ENCODE measurements at places on chromosomes 2 and 18.

GRCh38 chr2:171966235-171966634 lies 33.5 kb upstream of the METAP1D start:
- no peak for DNase-seq

GRCh38 chr18:8029061-8029460 lies 461.9 kb downstream of the PTPRM start:
- no peak for DNase-seq

GRCh38 chr18:59300676-59301285 lies 17.7 kb downstream of the CPLX4 start:
- no peak for DNase-seq

- no peak for DNase-seq
These were observed 119.9 kb upstream of the NDUFV2 start for GRCh38 chr18:8982416-8983183.

DNA sequence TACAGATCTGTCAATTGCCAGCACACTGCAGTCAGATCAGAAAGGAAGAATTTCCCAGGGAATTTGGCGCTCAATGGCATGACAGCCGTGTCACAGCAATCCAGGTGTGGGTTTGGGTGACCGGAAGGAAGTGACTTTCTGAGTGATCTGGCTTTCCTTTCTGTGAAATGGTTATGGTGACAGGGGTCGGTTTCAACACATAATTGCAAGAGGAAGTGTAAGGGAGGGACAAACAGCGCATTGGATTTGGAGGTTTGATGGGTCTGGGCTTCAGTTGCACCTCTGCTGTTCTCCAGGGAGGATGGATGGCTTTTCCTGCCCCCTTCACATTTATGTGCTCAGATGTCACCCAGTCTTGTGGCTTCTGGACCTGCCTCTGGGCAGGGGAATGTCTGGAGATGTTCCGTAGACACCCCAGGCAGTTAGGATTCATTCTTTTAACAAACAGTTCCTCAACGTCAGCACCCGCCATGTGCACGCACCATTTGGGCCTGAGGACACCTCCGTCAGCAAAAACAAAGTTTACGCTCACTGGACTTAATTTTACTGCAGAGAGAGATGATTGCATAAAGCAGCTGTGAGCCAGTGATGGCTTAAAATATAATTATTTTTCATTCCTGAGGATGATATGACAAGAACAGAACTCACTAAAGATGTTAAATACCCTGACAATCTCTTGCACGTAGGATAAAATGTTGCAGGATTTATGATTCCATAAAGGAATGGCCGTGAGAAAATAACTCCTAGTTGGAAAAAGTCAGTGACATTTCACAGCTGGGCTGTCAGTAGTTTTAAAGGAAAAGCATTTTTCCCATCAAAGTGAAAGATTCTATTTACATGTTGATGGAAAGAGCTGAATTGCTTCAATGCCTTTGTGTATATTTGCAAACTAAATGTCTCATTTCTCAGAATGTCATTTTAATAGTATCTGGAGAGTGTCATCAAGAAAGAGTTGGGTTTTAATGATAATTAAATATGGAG lies 36.9 kb downstream of the MBP start:
- no peak for DNase-seq

DNA sequence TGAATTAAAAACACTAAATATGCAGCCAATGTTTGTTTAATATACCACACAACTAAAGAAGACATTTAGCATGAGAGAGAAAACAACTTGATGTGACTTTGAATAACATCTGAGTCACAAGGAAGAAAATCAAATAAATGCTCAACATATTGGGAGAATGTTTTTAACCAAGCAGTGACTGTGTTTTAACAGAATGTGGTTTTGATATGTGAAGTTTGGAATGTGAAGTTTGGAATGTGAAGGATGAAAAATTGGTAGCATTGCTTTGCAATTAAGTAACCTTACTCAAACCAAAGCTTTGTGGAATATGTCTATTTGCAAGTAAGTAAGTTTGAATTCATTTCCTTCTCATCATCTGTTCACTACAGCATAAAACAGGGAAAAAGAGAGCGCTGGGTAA lies 128.2 kb upstream of the DNAJC10 start:
- DNase-seq = no peak

- DNase-seq = no peak
These were observed 72.2 kb upstream of the THUMPD2 start for GRCh38 chr2:39851251-39851650.

DNA sequence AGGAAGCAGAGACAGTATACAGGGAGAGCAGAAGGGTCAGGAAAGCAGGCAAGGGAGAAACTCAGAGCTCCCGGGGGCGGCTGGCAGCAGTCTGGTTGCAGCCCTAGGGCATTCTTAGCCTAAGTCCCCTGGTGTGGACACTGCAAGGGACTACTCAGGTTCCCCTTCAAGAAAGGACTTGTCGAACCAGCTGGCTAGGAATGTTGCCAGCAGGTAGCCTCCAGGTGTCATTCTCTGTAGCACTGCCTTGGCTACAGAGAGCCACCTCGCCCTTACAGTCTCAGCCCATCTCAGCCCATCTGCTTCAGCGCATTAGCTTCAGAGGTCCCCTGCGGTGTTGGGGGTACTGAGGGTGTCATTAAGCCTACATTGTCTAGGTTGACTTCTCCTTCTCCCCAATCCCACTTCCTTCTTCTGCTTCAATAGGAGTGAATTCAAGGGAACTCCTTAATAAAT lies 11.3 kb upstream of the TMSB10 start:
- DNase-seq = no peak

DNA sequence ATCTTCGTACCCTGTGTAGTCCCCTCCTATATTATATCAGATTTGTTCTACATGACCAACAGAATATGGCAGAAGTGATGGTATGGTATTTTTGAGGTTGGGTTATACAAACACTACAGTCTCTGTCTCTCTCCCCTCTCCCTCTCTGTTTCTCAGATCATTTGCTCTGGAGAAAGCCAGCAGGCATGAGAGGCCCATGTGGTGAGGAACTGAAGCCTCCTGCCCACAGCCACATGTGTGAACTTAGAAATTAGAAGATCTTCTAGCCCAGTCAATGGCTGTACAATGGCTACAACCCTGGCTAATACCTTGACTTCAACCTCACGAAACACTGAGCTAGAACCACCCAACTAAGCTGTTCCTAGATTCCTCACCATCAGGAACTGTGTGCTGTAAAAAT lies 250.6 kb downstream of the SMAD2 start:
- DNase-seq = no peak

GRCh38 chr2:124649001-124649400 lies 623.9 kb downstream of the CNTNAP5 start:
- no peak for DNase-seq

DNA sequence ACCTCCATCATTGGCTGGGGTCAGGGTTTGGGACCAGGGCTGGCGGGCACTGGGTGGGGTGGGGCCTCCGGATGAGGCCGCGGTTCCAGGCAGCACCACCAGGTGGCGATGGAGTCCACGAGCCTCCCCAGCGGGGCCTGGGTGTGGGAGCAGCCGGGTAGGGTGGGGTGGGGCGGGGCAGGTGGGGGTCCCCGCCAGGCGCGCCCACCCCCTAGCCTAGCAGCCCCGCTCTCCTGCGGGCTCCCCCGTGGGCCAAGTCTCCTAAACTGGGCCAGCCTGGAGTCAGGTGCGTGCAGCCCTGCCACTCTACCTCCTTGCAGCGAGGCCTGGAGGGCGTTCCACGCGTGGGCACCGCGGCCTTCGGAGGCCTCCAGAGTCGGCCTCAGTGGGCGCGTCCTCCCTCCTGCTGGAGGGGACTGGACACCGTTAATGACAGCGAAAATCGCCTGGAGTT lies 187.5 kb downstream of the TWIST2 start:
- DNase-seq = peak; percentile 59

DNA sequence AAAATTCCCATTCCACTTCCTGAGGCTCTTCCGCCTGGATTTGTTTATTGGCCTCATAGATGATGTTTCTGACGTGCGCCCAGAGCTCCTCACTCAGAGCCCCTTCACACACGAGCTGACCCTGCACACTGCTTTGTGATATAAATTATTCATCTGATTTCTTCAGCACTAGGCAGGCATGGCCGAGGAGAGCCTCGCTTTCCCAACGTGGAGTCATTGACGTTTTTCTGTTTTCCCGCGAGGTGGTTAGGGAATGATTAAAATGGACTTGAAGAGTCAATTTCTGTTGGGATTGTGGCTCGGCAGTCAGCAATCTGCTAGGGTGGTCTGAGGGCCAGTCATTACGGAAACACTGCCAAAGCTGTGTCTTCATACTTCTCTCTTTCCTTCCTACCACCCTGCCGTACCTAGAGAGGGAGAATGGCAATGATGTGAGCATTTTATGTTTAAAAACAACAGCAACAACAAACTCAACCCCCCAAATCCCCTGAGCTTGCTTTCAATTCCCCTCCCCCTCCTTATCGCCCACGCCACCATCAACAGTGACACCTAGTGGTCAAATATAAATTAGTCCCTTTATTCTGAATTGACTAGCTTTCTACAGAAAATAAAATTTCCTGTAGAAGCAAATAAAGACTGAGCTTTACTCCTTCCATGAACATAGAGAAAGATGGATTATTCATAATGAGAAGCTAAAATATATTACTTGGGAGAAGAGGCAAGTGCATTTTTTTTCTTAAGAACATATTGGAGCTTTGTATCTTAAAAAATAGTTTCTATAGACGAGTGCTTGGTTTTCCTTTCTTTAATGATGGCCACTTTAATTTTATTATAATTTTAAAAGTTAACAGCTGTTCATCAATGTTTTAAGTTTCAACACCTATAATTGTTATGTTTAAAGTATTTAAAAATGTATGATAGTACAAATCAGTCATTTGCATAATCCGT lies 285.1 kb downstream of the MTX2 start:
- DNase-seq = no peak
